ENCODE measurements at places on chromosomes 7 and 10. TPM values are rescaled to one million over a fixed set of nuclear protein-coding genes. Genes with fewer than 3 reads are reported as not detected.

DNA sequence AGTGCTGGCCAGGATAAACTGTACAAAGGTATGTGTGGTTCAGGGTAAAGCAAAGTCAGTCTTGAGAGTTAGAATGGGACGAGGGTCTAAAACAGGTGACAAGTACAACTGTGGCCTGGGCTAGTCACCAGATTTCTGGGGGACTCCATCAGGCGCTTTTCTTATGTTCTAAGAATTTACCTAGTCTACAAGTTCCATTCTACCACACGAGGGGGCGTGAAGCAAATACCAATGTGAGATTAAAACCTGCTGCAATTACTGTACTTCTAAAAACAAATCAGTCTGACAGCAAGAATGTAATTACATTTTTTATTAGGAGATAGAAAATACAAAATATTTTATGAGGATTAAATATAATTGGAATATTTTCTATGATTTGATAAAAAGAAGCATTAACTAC lies 146.5 kb downstream of the ALOX5 start:
- DNase-seq: no peak

- DNase-seq: no peak
Measured at GRCh38 chr10:131061216-131061615, 250.3 kb downstream of the TCERG1L start.

DNA sequence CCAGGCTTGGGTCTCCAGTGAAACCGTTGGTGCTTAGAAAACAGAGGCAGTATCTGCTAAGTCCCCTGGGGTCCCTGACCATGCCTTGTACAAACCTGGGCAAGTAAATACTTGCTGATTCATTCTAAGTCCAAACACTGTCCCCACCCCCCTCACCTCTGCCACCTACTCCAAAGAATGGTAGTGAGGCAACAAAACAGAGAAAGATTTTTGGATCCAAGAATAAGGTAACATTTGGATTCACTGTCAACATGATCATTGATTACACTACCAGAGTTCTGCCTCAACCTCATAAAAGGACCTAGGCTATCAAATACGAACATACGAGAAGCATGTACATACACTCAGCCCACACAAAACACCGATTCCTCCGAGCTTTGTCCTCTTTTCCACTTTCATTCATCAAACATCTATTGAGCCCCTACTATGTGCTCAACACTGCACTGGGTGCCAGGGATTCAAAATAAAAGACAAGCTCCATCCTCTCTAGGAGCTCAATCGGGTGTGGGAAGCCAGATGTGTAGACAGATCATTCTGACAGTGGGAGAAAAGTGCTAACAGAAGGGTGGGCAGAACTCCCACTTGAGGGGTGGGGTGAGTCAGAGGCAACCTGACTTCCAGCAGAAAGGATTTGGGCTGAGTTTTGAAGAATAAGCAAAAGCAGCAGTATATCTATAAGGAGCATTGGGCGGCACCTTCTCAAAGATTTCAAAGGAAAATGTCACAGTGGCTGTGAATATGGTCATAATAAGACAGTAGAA lies 71.2 kb downstream of the GFRA1 start:
- DNase-seq: no peak

- DNase-seq: no peak
Measured at GRCh38 chr7:131808736-131809135, 252.3 kb upstream of the PODXL start.

The DGKB gene
- 0.52 TPM for total RNA-seq

The ANKRD2 gene
- total RNA-seq: not detected

The VWA2 gene
- 0.21 TPM for total RNA-seq

The AKR1C8 gene
- total RNA-seq: not detected

Measured in H7 (cell line).